ENCODE measurements at places on chromosomes 12 and 14.

DNA sequence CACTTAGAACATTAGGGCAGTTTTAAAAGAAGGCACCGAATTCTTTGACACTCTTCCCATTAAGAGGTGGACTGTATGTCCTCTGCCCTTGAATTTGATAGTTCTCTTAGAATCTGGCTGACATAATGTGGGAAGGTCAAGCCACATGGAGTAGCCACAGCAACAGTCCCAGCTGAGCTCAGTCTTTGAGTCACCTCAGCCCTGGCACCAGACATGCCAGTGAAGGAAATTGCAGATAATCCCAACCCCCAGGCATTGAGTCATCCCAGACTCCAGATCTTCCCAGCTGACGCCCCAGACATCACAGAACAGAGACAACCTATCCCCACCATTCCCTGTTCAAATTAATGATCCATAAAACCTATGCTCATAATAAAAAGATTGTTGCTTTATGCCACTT lies 83.4 kb downstream of the GTF2A1 start:
- no peak for DNase-seq

DNA sequence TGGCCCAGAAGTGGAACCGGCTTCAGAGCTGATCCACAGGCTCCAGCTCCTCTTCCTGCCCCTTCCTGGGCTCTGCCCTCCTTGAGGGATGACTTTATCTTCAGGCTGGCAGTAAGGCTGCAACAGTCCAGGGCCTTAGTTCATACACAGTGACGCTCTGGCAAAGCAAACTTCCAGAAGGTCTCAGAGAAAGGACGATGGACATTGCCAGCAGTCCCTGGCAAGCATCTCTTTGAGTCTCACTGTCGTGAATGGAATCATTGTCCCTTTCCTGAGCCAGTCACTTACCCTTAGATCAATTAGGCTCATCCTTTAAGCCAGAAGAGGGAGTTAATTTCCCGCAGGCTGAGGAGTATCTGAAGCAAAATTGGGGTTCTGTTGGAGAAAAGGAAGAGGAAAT lies 8.6 kb downstream of the AK7 start:
- no peak for DNase-seq

DNA sequence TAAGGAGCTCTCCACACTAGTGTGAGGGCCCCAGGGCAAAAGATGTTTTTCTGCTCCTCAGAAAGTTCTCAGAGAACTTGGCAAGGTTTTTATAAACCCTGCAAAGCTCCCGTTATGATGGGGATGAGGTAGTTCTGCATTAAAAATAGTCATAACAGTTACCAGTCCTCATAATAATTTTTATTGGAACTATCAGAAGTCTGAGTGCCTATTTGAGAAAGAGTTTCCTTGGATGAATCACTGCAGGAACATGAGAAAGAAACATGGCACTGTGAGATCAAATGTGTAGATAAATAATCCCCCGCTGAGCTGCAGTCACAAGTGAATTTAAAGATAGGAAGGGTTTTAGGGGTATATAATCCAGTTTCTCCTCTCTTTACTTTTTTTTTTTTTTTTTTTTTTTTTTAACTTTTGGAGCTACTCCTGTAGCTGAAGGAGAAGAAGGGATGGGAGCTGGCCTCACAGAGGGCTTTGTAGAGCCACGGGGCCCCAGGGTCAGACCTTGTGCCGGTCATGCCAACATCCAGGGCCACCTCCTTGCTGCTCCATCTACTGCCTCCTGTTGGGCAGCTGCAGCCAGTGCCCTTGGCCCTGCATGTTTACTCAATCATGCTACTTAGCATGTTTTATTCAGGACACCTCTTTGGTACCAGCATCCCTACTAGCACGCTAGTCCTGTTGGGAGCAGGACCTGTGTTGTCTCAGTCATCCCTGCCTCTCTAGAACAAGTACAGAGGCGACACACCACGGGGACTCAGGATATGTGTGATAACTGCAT lies 39.5 kb downstream of the EVL start:
- DNase-seq, result no peak

GRCh38 chr12:80553316-80553715 lies 109.3 kb downstream of the PTPRQ start:
- no peak for DNase-seq

DNA sequence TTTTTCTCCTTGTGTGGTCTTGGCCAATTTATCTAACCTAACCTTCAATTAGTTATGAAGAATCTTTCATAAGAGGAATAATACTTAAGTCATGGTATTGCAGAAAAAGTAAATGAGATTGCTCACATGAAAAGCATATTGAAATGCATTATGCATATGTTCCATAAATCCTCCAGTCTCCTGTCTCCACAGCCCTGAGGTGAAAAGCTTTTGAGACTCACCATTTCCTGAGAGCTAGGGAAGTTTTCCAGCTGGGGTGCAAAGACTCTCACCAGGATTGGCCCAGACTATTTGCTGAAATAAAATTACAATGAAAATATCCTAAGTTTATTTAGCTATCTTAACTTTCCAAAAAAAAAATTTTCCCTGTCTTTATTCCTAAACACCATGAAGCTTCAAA lies 723.8 kb upstream of the FLRT2 start:
- no peak for DNase-seq

All from activated T-cell treated with anti-CD3 and anti-CD28 coated beads for 1 hour (primary cell).